H7 (cell line): ENCODE measurements at places on chromosomes 1 and 21.

DNA sequence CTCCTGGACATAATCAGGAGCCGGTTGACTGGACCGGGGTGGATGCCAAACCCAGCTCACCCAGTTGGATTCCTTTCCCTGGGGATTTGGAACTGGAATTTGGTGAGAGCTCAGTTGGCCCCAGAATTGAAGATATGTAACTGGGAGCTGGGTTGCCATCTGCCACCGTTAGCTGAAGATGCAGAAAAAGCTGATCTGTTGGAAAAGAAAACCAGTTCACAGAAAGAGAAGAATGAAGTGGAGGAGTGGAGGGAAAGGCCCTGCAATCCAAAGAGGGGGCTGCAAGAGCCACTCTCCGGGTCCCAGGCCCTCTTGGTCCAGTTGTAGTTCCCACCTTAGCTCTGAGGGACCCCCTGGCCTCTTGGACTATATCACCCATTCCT lies 16.0 kb downstream of the TEX35 start:
- no peak for DNase-seq

DNA sequence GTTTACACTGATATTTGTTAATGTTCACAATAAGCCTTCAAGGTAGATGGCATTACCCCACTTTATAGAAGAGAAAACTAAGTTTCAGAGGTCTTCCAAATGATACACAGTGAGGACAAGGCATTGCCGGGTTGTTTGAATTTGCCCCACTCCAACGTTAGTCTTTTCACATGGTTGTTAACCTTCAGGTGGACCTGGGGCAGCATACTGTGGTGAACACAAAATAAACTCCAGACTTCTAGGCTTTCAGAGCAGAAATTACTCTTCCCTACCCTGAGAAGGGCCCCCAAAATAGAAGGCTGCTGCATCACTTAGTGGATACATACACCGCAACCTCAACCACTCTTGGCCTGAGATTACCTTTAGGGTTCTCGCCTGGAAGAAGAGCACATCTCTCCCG lies 3.4 kb upstream of the KHDRBS1 start:
- DNase-seq, result no peak

DNA sequence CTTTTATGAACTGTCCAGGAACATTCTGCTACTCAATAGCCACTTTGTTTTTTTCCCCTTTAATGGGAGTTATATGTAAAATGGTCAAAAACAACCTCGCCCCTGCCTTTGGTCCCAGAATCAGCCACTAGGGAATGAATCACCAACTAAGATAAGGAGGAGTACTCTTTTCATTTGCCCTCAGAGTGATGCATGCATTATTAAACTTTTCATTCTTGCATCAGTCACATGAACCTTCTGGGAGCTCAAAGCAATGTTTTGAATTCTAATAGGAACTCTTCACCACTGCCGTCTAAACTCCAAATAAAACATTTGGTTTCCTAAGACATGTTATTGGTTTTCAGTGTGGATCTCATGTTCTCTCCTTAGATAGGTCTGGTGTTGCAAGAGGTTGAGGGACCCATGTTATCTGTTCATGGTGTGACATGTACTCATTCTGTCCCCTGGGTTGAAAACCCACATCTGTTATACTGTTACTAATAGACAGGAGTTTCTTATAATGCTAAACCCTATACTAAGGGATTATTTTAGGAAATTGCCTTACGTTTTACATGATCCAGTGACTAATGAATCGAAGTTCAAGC lies 17.8 kb upstream of the HSD17B7 start:
- DNase-seq, result no peak

GRCh38 chr21:39315603-39316445 lies 2.4 kb upstream of the BRWD1 start:
- DNase-seq, result no peak

- no peak for DNase-seq
Observed at GRCh38 chr1:170680428-170680827, 16.5 kb downstream of the PRRX1 start.

DNA sequence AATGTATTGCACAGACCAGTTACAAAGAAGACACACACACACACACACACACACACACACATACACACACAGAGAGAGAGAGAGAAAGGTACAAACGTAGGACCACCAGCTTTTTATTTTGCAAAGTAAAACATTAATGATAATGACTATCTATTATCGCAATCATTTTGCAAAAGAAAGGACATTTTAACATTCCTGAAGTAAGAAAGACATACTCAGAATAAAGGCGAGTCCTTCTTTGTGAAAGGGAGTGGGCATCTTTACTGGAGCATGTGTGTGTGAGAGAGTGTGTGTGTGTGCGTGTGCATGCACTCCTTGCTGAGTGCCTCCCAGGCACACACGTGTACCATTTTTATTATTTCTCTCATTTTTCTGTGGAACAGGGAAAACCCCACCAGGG lies 28.4 kb downstream of the PPFIA4 start:
- DNase-seq, result no peak

DNA sequence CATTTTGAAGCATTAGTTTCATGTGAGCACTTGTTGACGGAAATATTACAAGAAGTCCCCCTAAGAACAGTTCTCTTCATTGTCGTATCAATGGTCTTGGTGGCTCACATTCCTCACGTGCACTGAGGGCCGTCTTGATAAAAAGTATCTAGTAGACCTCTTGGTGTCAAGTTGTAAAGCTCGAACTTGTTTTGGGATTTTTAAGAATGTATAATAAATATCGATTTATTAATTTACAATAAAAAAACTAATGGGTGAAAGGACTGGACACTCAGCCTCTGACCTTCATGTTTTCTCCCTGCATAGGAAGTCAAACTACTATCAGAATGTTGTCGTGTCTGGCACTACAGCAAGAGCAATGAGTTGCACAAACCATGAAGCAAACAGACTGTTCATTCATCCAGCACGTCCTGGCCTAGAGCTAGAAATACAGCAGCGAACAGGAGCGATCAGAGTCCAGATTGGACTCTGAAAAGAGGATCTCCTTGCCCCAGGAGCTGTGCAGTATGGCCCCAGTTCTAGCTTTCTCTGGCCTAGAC lies 319.2 kb downstream of the SMYD3 start:
- DNase-seq, result no peak

GRCh38 chr1:97006044-97006661 lies 284.6 kb downstream of the PTBP2 start:
- no peak for DNase-seq

GRCh38 chr1:241614144-241614543 lies 26.0 kb downstream of the CHML start:
- DNase-seq, result no peak

- DNase-seq, result no peak
Observed at GRCh38 chr1:56331892-56332567, 247.3 kb downstream of the PLPP3 start.

DNA sequence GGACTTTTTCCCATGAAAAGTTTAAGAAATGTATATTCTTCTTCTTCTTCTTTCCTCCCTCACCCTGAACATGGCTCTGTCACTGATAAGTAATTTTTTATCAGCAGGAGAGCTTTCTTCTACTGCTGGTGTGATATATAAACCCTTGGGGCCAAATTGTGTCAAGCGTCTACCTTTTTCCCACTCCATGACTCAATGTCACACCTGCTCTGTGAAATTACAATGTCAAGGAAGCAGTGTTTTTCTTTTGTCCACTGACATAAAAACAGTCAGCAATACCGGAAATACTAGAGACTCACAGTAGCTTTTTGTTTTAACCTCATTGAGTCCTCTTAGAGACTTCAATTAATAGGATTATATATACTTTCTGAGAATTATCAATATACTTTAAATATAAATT lies 416.2 kb upstream of the ADGRL4 start:
- no peak for DNase-seq

GRCh38 chr1:169585181-169585580 lies 1.1 kb downstream of the F5 start:
- no peak for DNase-seq

DNA sequence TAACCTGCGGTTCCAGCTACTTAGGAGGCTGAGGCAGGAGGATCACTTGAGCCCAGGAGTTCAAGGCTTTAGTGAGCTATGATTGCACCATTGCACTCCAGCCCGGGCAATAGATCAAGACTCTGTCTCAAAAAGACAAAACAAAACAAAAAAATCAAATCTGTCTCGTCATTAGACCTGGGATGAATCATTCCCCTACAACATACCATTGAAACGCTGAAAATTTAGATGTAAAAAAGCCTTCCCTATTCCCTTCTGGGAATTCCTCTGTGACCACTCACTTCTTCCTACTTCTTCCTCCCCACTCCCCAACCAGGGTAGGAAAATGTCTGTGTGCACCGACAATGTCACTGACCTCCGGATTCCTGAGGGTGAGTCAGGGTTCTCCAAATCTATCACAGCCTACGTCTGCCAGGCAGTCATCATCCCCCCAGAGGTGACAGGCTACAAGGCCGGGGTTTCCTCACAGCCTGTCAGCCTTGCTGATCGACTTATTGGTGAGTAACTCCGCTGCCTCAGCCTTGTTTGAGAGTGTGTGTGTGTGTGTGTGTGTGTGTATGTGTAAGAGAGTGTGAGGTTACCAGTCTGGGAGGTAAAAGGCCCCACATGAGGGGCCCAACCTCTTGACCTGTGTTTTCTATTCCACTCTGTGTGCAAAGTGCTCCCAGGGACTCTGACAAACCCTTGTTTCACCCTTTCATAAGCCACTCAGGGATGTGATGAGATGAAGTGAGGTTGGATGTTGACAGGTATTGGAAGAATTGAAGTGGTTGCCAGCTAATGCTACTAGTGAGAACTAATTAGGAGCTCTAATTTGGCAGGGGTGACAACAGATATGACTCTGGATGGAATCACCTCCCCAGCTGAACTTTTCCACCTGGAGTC lies 16.3 kb upstream of the SARS1 start:
- no peak for DNase-seq

DNA sequence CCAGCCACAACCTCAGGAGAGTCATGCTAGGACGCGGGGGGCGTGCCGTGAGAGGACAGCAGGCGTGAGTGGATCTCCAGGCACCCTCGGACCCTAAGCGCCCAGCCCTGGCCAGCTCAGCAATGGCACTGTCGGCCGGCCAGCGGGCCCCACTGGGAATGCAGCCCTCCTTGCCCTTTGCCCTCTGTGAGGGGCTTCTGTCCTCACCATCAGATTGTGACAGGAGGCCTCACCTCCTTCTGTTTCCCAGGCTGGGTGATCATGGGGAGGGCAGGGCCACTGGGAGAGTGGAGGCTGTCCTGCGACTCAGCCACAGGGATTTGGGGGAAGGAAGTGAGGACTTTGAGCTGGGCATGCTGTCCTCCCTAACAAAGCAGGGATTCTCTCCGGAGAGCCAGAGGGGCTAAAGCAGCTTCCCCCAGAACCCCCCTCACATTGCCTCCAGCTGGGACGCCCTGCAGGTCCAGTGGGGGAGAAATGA lies 6.6 kb upstream of the LRRC3 start:
- no peak for DNase-seq

GRCh38 chr1:118201524-118201923 lies 16.5 kb upstream of the SPAG17 start:
- DNase-seq, result no peak

DNA sequence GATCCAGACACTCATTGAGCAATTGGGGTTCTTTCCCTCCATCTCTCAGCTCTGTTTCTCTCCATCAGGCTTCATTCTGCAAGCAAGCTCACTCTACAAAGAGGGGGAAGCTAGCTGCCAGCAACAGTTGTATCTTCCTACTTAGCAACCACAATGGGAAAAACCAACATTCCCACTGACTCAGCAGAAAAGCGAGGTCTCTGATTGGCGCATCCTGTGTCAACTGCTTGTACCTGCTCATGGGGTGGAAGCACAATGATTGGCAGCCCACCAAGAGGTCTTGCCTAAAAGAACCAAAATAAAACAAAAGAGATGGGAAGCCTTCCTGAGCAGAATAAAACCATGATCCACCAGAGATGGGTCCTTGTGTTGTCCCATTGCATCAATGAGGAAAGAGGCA lies 4.0 kb upstream of the CDA start:
- DNase-seq, result peak; percentile 66

DNA sequence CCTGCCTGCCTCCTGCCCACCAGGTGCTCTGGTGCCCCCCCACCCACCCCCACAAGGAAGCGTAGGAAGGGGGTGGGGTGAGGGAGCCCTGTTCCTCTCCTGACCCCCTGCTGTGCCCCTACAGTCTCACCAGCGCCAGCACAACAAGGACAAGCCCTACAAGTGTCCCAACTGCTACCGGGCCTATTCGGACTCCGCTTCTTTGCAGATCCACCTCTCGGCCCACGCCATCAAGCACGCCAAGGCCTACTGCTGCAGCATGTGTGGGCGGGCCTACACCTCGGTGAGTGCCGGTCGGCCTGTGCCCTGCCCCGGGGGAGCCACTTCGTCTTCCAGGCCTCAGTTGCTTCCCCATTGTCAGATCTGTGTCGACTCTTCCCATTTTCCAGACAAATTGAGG lies 25.9 kb downstream of the A3GALT2 start:
- DNase-seq, result no peak

- no peak for DNase-seq
Observed at GRCh38 chr1:199799116-199799515, 228.4 kb upstream of the NR5A2 start.

GRCh38 chr1:243910607-243911006 lies 60.6 kb upstream of the AKT3 start:
- DNase-seq, result no peak

DNA sequence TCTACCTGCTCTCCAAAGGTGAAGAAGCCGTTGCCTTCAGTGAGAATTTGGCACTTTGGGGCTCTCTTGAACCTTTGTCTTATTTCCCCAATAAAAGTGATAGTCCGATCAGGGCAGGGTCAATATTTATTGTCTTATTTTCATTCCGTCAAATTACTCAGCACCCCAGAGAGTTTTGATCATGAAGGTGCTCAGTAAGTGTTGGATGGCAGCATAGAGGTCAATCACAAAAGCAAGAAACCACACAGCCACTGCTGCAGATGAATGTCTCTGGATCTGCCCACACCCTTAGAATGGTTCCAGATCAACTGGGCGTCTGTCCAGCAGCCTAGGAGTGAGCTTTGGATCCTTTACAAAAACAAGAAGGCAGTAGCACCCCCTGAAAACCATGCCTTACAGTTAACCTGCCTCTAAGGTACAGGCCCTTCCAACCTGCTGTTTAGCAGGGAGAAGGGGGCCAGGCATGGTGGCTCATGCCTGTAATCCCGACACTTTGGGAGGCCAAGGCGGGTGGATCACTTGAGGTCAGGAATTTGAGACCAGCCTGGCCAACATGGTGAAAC lies 97.3 kb downstream of the PSMG1 start:
- DNase-seq, result no peak

DNA sequence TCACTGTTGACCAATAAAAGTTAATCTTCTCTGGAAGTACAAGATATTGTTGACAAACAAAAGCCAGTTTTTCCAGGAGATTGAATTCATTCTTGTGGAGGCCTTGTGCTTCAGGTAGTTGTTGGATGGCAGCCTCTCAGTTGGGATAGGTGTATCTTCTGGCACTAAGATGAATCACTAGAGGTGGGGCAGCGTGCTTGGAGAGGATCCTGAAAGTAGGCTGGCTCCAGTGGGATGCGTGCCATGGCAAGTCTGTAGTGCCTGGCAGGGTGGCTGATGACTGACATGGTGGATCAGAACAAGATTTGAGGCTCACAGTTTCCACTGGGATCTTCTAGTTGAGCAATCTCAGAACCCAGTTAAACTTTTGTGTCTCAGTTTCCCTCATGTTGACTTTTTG lies 2.4 kb downstream of the VPS13D start:
- no peak for DNase-seq
